ENCODE measurements at places on chromosomes 11 and 22. TPM values are rescaled to one million over a fixed set of nuclear protein-coding genes. Genes with fewer than 3 reads are reported as not detected.
A peak's percentile ranks its signal among the peaks of the same experiment; 100 is the strongest.

The JAML gene
- total RNA-seq: 236 TPM

The MUC15 gene
- total RNA-seq: not detected

- no peak for DNase-seq
These were observed 22.5 kb upstream of the MPPED1 start for GRCh38 chr22:43389227-43389836.

DNA sequence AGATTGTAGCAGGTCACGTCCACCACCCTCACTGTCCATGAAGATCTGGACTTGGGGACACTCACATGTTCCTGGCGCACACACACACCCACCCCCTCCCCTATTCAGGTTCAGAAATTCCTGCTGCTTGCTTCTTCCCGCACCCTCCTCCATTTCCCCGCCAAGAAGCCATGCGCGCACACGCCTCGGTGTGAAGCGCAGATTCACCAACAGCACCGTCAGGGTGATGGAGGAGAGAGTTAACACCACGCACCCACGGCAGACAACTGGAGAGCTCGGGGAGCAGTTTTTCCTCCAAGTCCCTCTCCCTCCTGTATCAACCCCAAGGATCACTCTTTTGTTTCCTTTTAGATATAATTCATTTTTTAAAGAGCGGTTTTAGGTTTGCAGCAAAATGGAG, 113.4 kb downstream of the BCR start:
- DNase-seq: no peak

GRCh38 chr11:102831489-102832440, 11.6 kb downstream of the MMP3 start:
- DNase-seq: peak; percentile 48
